ENCODE measurements at places on chromosomes 13 and 19.
A peak's percentile ranks its signal among the peaks of the same experiment; 100 is the strongest.

GRCh38 chr13:33561627-33562026 is 256.3 kb upstream of the RFC3 start:
- DNase-seq = no peak

- DNase-seq = peak; percentile 88
Observed at GRCh38 chr19:20661150-20661819, at the start of gene ZNF626. TSS of gene ZNF626 (minus strand) at chr19:20661571. CDS start at chr19:20661446, 125 bp downstream.

DNA sequence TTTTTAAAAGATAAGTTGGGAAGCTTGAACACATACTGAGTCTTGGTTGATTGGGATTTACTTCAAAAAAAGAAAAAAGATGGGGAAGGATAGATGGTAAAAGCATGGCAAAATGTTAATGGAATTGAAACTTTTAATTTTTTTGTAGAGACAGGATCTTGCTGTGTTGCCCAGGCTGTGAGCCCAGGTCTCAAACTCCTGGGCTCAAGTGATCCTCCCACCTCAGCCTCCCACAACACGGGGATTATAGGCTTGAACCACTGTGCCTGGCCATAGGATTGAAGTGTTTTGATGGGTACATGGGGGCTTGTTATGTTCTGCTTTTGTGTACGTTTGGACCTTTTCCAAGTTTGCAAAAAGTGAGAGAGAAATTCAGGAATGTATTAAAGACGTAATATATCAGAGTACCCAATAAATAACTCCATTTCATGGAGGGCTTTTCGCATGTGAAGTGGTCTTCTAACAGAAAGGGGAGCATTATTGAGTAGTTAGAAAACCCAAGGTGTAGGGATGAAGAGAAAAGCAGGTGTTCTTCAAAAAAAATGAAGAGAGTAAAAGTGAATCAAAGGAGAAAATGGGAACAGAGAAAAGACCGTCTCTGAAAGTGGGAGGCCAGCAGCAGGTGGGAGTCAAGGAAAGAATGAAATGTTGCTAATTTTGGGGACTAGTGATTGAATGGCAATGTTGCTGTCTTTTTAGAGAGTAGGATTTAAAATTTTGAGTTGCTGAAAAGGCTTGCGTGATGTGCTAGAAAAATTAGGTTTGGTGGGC is 55.2 kb downstream of the GARRE1 start:
- no peak for DNase-seq

DNA sequence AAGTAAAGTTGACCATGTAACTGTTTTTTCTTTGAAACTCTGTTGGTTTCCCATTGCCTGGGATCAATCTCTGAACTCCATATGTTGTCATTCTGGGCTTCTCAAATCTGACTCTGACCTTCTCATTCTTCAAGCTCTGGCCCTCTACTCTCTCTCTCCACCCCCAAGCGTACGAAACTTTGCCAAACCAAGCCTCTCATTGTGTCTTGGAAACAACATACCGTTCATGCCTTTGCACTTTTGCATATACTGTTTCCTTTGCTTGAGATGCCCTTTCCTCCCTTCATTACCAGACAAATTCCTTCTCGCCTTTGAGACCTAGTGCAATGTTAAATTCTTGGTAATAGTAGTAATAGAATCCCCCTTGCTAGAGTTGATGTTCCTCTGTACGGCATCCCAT is 113.7 kb downstream of the OLFM4 start:
- no peak for DNase-seq

- no peak for DNase-seq
Observed at GRCh38 chr13:46489586-46490023, 63.4 kb upstream of the LRCH1 start.

DNA sequence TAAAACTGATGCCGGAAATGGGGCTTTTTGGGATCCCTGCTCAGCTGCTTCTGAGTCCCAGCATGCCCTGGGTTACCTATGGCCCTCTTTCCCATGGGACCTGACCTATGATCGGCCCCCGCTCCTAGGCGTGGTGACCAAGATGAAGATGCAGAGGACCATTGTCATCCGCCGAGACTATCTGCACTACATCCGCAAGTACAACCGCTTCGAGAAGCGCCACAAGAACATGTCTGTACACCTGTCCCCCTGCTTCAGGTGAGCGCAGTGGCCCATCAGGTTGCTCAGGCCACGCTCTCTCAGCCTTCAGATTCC is 1.5 kb downstream of the RPS11 start:
- no peak for DNase-seq

DNA sequence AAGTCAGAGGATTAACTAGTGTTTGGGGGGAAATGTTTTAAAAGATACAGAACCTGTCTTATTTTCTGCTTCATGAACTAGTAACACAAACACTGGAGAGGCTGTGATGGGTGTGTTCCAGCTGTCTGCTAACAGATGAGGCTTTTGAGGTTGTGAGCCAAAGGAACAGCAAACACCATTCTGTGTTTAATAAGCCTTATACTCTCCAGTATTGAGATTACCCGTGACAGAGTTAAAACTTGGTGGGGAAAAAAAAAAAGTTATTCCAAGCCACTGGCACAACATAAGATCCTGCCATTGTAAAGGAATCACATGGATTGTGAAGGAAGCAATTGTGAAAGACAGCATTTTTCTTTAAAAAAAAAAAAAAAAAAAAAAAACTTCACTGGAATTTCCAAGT is 48.4 kb downstream of the KCTD12 start:
- no peak for DNase-seq

GRCh38 chr19:34925278-34925855 is 1.3 kb upstream of the ZNF30 start:
- DNase-seq = no peak

DNA sequence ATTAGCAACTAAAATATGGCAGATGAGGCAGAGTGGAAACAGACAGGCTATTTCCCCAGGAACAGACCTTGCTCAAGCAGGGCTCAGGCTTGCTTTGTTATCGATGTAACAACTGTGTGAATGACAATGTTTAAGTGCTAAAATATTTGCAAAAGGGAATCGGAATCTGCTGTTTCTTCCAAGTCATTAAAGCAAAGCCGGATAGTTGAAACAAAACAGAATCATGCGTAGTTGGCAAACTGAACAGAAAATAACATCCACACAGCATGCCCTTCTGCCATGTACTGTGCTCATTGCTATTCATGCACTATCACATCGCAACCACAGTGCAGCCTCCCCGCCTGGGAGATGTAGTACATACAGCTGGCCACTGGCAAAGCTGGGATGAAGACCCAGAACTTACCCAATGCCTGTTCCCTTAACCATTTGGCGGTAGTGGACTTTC is 799.1 kb downstream of the DIAPH3 start:
- no peak for DNase-seq

DNA sequence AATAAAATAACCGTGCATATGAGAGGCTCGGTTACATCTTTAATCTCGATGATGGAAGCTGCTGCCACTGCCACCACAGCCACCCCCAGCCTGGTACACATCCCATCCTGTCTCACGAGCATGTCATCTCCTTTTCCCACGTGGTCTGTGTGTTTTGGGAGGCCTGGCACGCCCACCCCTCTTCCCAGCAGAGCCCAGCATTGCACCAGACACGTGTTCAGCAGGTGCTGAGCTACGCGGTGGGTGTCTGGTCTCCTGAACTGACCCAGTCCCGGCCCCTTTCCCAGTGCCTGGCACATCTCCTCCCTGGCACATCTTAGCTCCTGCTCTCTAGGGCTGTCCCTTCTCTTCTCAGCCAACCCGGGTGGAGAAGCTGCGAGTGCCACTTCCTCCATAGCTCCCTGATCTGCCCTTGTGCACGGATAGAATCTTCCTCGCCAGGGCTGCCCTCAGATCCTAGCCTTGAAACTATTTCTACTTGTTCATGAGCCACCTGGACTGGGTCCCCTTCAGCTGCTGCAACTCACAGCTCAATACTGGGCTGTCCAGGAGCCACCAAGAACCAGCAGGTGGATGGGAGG is 36.8 kb upstream of the ZNF536 start:
- DNase-seq = no peak

DNA sequence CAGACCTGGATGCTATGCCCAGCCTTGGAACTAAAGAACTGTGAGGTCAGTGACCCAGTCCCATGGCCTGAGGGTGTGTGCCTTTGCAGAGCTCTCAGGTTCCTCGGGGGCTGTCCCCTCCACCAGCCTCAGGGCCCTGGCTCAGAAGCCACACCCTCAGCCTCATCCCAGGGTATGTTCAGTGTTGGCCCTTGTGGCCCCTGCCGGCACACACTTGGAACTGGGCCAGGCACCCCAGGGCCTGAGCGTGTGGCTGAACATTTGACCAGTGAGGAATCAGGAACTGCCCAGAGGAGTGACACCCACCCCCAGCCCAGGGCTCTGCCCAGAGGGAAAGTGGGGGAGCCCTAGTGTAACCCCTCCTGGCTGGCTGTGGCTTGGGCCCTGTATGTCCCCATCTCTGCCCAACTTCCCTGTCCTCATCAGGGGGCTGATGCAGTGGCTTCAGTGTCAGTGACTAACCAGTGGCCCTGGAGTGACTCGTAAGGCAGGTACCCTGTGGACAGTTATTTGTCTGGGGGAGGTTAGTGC is 10.0 kb downstream of the NKPD1 start:
- DNase-seq = no peak

DNA sequence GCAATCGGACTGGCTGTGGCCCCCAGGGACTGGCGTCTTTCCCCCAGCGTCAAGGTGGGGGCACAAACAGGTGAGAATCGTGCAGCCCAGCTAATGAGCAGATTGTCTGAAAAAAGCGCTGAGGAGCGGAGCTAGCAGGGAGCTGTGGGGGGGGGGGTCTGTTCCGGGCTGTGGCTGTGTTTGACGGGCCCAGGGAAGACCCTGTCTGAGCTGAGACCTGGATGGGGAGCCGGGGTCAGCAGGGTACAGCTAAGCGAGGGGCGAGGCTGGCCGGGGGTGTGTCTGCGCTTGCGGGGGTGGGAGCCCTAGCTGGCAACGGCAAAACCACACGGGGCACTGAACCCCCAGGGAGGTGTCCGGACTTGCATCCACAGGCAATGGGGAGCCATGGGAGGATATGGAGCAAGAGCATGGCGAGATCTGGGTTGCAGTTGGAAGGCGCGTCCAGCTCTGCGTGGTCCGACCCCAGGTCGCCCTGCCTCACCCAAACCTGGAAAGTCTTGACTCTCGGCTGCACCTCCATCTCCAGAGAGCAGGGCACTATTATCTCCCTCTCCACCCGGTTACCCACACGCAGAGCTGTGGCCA is 4.6 kb downstream of the LINGO3 start:
- DNase-seq = no peak

GRCh38 chr13:37139356-37139755 is 33.9 kb upstream of the CSNK1A1L start:
- DNase-seq = no peak

DNA sequence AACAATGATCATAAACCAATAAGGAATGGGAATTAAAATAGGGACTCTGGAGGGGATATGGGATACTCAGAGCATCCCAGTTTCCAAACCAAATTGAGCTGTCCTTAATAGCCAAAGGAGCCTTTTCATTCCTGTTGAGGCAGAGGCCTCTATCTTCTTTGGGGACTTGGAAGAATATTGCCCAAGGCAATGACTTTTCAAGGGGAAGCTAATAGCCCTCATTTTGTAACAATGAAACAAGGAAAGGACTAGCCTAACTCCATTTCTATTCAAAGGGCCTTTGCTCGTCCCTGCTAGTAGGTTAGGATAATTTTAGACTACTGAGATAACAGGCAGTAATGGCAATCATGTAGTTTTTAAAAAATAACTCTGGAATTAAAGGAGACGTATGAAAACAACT is 789.8 kb upstream of the SLITRK5 start:
- DNase-seq = no peak

GRCh38 chr13:48185018-48185417 is 48.0 kb upstream of the ITM2B start:
- DNase-seq = no peak

GRCh38 chr13:30355839-30356238 is 48.5 kb upstream of the KATNAL1 start:
- DNase-seq = no peak

GRCh38 chr13:113471844-113472243 is 18.6 kb upstream of the ADPRHL1 start:
- no peak for DNase-seq

DNA sequence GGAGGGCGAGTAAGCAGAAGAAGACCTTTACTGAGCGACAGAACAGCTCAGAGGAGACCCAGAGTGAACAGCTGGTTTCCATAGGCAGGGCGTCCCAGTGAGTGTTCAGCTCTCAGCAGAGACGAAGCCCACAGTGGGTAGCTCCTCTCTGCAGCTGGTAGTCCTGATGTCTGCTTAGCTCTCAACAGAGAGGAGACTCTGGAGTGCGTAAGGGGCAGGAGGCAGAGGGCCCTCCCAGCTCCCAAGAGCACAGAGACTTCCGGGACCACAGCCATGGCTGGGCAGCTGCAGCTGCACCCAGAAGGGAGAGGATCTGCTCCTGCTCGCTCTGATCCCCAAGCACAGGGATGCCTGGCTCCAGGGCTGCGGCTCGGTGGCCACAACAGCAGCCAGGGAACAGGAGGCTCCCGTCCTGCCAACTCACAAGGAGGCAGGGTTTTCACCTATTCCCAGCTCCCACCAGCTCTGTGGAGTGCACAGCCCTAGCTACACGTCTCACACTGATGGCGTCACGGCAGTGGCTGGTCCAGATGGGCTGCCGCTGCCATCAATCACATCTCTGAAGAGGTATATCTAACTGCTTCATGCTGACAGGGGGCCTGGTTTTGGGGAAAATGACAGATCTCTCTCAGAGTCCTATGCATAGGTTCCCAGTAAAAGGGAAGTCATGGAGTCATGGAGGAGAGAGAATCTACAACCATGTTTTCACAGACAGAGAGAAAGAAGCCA is 2660.1 kb upstream of the PCDH20 start:
- DNase-seq = no peak

DNA sequence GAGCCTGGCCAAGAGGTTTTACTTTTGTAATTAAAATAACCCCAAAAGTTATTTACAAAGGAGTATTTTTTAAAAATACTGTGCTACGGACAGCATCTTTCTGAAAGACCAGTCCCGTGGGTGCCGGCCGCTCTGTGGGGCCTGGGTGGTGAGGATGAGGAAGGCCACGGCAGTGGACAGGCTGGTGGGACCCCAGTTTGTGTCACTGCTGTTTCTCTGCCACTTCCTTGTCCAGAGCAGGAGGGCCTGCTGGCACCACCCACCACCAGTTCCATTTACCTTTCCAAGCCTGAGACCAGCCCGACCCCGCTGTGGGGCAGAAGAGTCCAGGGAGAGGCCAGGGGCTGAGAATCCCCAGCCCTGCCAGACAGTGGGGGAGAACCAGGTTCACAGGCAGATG is 23.8 kb downstream of the ELAVL1 start:
- no peak for DNase-seq

DNA sequence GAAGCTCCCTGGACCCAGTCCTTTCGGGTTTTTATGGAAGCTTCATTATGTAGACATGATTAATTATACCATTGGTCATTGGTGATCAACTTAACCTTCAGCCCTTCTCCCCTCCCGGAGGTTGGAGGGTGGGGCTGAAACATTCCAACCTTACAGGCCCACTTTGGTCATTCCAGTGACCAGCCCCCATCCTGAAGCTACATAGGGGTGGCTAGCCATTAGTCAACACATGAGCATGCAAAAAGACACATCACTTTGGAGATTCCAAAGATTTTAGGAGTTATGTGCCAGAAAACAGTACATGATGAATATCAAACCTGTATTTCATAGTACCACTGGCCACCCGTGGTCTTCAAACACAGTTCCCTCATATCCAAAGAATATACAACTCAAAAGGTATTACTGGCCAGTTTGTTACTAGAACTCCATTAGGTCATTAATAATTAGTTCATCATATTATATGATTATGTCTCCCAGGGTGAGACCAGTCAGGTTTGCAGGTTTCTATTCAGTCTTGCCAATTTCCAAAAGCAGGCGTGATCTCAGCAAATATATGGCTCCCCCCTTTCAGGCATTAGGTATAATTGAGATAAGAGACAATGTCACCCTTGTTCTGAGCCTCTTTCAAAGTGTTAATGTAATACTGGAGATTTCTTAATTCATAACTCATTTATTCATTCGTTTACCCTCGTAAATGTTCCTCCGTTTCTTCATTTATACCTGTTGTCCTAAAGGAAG is 11.1 kb downstream of the PPP5C start:
- no peak for DNase-seq

- peak; percentile 76 for DNase-seq
Observed at GRCh38 chr19:41821003-41821735, 23.3 kb downstream of the LYPD4 start.
